H54 (cell line): ENCODE measurements at places on chromosomes 6 and 20.

DNA sequence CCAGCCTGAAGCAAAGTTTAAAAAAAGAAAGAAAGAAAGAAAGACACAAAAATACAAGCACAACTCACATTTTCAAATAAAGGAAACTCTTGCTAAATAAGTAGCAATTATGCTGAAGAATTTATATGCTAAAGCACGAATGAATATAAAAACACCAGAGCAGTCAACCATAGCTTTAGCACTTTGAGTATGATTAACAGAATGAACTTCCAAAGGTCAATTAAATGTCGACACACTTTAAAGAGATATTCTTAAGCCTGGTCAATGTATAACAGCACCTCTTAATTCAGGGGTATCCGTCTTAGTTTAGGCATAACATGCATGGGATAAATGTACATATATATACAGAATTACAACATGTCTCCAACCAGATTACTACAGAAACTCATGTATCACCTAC, 125.9 kb downstream of the OGFRL1 start:
- no peak for DNase-seq

DNA sequence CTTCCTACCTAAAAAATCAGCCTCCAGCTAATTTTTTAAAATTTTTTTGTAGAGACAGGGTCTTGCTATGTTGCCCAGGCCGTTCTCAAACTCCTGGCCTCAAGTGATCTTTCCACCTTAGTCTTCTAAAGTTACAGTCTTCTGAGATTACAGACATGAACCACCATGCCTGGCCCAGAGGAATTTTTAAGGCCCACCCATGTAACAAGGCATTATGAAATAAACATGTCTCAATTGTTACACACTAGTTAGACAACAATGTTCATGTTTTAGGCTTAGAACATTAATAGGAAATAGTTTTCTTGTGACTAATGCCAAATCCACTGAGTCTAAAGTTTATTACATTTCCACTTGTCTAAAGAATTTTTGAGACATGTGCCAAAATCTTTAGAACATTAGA, 221.2 kb downstream of the LAMA2 start:
- DNase-seq: no peak

GRCh38 chr6:158353883-158354877, 41.9 kb downstream of the TULP4 start:
- DNase-seq: no peak

DNA sequence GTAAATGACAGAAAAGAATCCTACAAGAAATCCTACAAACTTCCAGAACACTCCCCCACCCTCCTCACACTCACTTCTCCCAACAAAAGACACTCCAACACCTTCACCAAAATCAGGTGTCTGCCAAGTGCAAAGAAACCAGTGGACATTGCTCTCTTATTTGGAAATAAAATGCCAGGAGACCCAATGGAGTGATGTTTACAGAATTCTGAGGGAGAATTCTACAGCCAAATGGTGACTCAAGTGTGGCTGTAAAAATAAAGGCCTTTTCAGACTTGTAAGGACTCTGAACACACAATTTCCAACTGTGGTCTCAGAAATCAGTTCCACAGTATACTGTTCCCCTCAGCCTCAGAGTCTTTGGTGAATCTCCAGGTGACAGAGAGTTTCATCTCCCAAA, 109.6 kb upstream of the CARMIL1 start:
- DNase-seq: no peak

DNA sequence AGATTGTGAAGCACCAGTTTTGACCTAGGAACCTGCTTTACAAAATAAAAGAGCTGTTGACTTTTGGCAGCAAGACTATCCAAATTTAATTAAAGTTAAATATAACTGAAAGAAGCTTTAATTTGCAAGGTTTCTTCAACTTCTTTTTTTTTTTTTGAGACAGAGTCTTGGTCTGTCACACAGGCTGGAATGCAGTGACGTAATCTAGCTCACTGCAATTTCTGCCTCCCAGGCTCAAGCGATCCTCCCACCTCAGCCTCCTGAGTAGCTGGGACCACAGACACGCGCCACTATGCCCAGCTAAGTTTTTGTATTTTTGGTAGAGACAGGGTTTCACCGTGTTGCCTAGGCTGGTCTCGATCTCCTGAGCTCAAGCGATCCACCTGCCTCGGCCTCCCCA, 13.7 kb upstream of the CSE1L start:
- no peak for DNase-seq

GRCh38 chr20:16271450-16271849, 301.8 kb downstream of the KIF16B start:
- no peak for DNase-seq

DNA sequence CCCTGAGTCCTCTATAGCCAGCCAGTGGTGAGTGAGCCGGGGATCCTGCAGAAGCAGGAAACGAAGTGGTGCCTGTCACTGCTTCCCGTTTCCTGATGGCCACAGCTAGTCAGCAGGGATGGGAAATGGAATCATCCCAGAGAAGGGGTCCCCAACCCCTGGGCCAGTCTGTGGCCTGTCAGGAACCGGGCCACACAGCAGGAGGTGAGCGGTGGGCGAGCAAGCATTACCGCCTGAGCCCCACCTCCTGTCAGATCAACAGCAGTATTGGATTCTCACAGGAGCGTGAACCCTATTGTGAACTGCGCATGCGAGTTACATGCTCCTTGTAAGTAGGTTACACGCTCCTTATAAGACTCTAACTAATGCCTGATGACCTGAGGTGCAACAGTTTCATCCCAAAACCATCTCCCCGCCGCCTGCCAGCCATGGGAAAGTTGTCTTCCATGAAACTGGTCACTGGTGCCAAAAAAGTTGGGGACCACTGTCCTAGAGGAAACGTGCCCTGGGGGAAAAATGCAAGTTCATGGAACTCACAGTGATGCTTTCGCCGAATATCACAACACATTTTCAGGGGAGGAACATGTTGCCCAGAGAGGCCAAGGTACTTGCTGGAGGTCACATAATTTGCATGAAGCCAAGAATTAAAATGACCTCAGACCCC, 113.8 kb downstream of the JPH2 start:
- no peak for DNase-seq

GRCh38 chr6:155510879-155511278, 55.2 kb upstream of the NOX3 start:
- DNase-seq: no peak

DNA sequence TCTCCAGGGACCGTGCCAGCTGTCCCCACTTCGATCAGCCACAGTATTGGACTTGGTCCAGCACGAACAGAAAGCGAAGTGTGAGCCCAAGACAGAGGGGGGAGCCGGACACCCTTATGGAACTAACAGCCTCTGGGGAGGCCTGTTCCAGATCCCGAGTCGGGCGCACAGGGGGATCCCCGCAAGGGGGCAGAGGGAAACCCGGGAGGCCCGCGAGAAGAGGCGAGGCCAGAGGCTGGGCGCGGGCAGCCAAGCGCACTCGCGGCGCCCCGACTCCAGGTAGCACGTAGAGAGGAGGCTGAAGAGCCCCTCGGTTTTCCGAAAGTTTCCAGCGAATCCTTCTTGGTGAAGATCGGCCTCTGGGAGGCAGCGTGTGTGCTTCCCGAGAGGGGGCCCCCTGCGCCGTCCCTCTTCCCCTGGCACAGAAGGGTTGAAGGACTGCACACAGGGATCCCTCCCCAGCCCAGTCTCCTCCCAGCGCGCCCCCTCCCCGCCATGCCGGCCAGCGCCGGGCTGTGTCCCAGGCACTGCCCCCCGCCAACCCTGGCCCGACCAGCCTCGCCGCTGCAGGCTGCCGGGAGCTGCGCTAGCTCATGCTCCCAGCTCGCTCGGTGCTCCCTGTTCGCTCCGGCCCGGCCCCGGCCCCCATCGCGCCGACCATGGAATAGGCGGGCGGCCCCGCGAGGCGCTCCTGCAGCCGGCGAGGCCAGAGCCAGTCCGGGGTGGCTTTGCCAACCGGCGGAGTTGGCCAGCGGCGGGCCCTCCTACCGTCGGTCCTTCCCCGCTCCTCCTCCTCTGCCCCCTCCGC, 577 bp upstream of the SLC24A3 start:
- DNase-seq: no peak

DNA sequence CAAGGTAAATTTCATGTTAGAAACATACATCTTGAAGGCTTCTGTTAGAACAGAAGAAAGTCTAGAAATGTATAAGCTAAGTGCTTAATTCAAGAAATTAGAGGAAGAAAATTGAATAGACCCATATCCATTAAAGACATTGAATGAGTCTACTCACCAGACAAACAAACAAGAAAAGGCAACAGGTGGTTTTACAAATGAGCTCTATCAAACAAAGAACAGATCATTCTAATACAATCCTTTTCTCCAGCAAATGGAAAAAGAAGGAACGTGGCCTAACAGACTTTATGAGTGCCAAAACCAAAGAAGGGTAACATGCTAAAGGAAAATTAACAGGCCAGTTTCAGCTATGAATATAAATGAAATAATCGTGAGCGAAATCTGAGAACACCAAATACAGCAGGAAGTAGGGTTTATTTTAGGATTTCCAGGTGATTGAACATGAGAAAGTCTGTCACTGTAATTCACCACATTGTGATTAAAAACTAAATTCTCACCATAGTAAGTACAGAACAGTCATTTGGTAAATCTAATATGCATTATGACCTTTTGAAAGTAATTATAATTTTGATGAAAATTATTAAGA, 22.6 kb downstream of the MTHFD1L start:
- DNase-seq: no peak

DNA sequence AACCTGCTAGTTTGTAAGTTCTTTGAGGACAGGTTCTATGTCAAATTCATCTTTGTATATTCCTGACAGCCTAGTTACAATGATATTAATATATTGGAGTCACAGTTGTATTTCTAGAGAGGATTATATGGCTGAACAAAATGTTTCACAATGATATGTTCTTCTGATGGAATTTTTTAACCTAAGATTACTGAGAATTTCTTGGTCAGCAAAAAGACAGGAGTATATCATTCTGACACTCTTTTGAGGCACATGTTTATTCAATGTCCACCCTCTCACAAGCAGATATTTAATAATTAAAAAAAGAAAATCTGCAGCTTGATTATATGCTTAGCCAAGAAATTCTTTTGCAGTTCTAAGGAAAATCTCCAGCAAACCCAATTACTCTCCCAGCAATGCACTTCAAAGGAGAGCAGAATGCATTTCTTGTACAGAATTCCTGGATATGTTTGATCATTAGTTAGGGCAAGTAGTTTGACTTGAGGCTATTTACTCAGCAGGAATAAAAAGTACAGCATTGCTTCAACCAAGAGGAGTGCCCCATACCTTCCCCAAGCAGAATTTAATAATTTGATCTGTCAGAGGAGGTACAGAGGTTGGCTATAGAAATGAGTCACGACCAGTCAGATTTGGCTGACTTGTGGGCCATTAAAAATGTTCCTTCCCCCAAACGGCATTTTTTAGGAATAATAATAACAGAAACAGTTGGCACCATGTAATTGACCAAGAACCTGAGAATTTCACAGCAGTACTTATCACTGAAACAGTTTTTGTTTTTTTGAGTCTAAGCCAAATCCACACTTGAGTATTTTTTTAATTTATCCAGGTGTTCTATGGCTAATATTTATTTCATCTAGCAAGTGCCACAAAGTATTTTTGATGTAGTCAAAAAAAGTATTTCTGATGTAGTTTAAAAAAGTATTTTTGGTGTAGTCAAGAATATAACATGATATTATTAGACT, 508.1 kb upstream of the FLRT3 start:
- DNase-seq: no peak

GRCh38 chr6:116419069-116419786, 41.9 kb upstream of the CALHM6 start:
- no peak for DNase-seq

GRCh38 chr20:23265226-23265625, 85.4 kb upstream of the NXT1 start:
- no peak for DNase-seq

GRCh38 chr20:23488996-23489395, 1.9 kb upstream of the CST8 start:
- no peak for DNase-seq

- no peak for DNase-seq
Measured at GRCh38 chr6:111890988-111891387, 17.7 kb upstream of the FYN start.

GRCh38 chr6:152096863-152097496, 289.5 kb downstream of the ESR1 start:
- no peak for DNase-seq

GRCh38 chr6:5122504-5123112, 37.5 kb downstream of the PPP1R3G start:
- DNase-seq: no peak

- DNase-seq: no peak
Measured at GRCh38 chr6:25057111-25057905, 121.5 kb upstream of the RIPOR2 start.

DNA sequence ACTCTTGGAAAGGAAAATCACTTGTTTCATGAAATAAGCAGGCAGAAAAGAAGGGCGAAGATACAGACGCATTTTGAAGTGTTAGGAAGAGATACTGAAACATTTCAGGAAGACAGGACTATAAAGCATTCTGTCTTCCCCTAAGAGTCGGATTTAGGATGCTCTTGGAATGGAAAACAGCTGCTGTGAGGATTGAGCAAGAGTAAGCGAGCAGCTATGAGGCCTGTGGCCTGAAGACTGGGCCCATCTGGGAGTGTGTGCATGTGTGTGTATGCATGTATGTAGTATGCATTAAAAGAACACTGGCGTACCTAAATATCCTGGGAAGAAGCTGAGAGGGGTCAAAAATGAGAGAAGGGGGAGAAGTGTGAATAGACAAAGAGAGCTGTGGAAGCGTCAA, 83.6 kb downstream of the SIM1 start:
- DNase-seq: no peak

DNA sequence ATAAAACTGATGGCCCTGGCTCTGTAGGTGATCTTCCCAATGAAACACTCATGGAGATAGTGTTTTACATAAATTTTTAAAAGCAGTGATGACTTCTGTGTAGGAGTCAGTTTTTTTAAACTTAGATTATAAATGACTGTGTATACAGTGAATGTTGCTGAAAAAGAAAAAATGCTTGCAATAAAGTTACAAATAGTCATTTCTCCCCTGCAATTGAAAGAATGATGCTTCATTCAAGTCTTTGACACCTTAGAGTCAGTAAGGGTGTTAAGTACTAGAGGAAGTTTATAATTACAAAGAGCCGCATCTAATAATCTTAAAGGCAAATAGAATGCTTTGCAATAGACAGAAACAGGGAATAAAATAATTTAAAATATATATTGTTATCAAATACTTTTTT, 27.6 kb downstream of the ZNF292 start:
- DNase-seq: no peak

DNA sequence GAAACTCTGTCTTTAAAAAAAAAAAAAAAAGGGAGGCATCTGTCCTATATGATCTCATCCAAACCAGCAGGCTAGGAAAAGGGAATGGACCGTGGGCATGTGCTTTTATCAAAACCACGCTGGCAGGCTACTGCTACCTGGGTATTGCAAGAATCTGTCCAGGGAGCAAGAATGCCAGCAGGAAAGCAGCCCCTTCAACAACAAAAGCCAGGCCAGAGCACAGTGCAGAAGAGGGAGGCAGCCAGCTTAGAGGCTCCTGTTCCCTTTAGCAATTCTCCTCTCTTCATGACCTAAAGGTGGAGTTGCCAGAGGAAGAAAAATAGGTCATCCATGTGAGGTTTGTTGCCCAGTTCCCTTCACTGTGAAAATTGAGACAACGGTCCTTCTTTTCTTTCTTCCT, 18.2 kb downstream of the TBC1D20 start:
- no peak for DNase-seq
